ENCODE measurements at places on chromosomes 4 and X.

DNA sequence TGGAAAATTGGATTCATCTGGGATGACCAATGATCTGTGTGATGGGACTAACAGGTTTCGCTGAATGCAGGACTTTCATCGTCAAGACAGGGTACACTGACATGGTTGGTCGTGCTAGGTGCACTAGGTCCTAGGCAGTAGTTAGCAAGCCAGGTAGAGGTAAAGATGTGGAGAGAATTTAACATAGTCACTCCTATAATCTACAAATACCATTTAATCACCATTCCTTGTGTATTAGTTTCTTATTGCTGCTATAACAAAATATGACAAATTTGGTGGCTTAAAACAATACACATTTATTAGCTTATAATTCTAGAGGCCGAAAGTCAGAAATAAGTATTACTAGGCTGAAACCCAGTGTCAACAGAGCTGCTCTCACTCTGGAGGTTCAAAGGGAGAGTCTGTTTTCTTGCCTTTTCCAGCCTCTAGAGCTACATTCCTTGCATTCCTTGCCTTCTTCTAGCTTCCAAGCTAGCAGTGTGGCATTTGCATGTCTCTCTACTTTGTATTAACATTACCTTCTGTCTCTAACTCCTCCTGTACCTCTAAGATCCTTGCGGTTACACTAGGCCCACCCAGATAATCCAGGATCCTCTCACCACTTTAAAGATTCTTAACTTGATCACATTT, 98.7 kb upstream of the GRIA3 start:
- no peak for DNase-seq

DNA sequence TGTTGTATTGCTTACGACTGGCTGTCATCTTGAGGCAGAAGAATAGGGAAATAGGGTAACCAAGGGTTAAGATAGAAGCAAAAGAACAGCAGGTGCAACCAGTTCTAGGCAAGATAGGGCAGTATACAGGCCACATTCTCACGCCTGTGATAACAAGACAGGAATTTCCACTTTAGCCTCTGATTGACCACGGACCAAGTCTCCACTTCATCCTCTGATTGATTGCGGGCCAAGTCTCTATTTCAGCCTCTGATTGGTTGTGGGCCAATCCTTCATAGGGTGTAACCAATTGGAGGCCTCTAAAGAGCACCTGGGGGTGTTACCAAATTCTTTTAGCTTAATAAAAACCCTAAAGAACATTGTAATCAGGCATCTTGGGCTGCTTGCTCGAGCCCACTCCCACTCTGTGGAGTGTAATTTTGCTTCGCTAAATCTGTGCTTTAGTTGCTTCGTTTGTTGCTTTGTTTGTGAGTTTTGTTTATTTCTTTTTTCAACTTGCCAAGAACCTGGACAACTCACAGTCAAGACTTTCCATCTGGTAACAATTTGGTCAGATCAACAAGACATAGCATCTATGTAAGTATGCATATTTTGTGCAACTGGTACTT, 8.7 kb upstream of the TBC1D9 start:
- DNase-seq: no peak

GRCh38 chrX:37420185-37420584, 71.0 kb downstream of the PRRG1 start:
- no peak for DNase-seq

GRCh38 chr4:142776026-142776425, 70.1 kb downstream of the INPP4B start:
- no peak for DNase-seq

- DNase-seq: no peak
Measured at GRCh38 chr4:148057984-148058859, 326.3 kb downstream of the ARHGAP10 start.

DNA sequence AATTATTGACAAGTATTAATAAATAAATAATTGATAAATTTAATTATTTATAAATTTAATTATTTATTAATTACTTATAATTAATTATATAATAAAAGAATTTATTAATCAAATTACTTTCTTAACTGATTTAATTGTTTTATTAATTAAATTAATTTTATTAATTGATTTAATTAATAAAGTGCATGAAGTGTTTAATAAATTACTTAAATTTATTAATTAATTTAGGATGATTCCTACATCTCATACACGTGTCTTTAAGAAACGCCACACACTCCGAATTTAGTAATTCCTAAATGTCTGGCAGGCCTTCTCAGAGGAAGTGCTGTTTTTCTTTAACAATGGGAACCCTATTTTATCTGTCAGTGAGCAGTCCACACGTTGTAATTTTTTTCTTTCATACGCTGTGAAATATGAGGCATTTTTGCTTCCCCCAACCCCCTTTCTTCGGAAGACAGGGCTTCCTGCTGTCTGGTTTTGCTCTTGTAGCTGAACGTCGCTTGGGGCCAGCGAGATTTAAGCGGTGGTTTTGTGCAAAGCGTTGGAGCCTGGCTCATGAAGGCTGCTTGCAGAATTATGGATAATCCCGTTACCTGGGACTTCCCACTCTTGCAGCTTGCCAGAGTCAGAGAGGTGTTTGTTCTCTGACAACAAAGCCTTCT, 46.8 kb downstream of the CRLF2 start:
- DNase-seq: no peak

Data from NCI-H1048 (cell line).